RPMI7951 (cell line): ENCODE measurements at places on chromosomes 11 and 22. TPM values are rescaled to one million over a fixed set of nuclear protein-coding genes. Genes with fewer than 3 reads are reported as not detected.

DNA sequence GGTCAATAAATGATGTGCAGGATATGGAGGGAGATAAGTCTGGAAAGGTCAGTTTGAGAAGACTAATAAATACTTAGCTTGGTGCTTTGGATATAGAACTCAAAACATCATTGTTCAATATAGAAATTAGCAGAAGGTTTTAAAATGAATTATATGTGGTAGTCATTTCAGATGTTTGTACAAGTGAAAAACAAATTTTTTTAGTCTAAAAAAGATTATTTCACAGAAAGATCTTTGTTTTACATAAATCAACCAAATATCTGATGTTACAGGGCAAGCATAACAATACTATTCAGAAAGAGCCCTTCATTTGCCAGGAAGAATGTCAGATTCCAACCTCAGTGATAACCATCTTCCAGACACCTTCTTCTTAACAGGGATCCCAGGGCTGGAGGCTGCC is at the start of gene OR52D1:
Gene OR52D1, plus strand, starts transcription at position 301 of the 400 bp plus-strand sequence. Its CDS starts 22 bp downstream, at position 323.
- DNase-seq, result no peak

- no peak for DNase-seq
Observed at GRCh38 chr11:83097429-83098075, 25.9 kb upstream of the RAB30 start.

DNA sequence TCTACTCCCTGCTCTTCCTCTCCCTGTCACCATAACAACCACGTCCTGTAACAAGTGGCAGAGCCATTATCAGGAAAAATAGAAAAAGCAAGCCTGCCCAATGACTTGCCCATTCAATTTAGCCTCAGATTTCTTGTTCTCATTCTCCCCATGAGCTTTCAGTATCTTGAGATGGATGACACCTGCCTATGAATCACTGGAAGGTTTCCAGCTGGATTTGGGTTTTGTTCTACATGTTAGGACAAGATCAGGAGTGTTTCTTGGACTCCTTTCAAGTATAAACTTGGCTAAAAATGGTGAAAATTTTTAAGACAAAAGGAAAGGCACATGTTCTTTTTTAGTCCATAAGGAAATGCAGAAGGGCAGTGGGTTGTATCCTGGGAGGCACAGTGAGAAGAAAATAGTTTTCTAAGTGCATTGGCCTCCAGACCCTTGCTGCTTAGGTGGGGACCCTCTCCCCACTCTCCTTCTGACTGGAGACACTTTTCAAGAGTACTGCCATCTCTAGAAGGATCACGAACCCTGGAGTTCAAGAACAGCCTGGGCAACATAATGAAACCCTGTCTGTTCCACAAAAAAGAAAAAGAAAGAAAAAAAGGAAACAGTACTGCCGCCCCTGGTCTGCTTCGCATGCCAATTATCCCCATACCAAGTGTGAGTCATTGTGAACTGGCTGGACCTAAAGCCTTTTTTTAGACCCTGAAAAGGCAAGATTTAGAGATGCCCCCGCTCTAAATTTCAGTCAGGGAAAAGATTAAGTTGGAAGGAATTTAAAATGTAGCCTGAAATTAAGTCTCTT is 51.0 kb downstream of the MTNR1B start:
- DNase-seq, result peak; percentile 85

DNA sequence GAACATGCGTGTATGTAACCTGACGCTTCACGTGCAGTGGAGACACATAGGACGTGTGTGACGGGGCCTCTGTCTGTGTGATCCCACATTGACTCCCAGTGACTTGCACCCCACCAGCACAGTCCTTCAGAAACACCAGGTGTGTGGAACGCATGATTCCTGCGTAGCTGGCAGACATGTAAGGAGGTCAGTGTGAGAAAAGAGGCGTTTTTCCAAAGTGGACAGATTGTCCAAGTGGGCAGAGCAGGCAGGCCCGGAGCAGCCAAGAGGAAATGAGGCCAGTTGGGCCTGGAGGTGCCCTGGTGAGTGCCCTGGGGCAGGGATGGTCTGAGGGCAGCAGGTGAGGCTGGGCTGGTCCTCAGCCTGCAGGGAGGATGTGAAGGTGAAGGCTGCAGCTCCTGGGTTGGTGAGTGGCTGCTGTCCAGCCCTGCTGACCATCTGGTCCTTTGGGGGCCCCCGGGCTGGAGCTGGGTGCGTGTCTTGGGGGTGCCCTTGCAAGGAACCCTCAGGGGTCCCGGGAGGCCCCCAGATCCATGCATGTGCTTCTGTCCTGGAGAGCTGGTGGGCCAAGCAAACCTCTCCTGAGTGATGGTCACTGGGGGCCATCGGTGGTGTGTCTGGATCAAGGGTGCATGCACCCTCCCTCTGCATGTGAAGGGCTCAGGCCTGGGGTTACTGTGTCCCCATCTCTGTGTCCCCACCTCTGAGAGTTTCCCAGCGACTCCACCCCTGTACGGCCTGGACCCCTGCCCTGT is 26.6 kb downstream of the SHANK3 start:
- DNase-seq, result no peak

GRCh38 chr22:47437636-47438035 is 675.2 kb downstream of the TBC1D22A start:
- DNase-seq, result no peak

DNA sequence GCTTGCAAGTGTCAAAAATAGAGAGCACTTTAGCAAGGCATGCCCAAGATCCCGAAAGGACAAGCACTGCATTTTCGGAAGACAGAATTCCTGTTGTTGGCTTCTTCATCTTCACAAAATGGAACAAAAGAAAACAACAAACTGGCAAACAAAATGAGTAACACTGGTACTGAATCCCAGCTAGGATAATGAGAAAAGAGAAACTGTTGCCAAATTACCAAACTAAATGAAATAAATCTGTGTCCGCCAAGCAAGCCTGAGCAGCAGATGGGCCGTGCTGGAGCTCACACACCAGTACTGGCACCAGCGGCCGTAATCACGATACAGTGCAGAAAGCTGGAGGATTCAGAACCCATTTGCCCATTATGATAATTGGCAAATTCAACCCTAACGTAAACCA is 30.6 kb downstream of the TUB start:
- no peak for DNase-seq

DNA sequence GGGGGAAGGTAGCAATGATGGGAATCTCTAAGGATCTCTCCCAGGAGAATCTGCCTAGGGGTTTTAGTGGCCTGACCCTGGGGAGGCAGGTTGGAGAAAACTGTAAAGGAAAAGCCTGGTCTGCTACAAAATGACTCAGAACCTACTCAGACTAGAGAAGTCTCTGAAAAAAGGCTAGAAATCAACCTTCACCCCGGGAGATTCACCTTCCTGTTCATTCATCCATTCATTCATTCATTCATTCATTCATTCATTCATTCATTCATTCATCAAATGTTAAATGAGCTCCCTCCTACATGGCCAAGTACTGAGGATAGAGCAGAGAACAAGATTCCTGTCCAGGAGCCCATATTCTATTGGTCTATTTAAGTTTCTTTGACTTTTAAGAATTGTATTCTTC is 8.9 kb upstream of the ANKK1 start:
- peak; percentile 32 for DNase-seq

GRCh38 chr11:116896211-116896610 is 58.8 kb upstream of the APOA1 start:
- peak; percentile 44 for DNase-seq

GRCh38 chr22:32177221-32177765 is 18.2 kb upstream of the C22orf42 start:
- DNase-seq, result no peak

GRCh38 chr11:84497981-84498411 is 1129.1 kb downstream of the DLG2 start:
- no peak for DNase-seq

- peak; percentile 45 for DNase-seq
Observed at GRCh38 chr11:93585758-93586157, 42.6 kb upstream of the SMCO4 start.

- no peak for DNase-seq
Observed at GRCh38 chr11:6640985-6641701, 14.5 kb downstream of the DCHS1 start.

GRCh38 chr11:109401545-109401944 is 20.4 kb upstream of the C11orf87 start:
- no peak for DNase-seq

- peak; percentile 4 for DNase-seq
Observed at GRCh38 chr11:21564833-21565682, 627.8 kb upstream of the ANO5 start.

DNA sequence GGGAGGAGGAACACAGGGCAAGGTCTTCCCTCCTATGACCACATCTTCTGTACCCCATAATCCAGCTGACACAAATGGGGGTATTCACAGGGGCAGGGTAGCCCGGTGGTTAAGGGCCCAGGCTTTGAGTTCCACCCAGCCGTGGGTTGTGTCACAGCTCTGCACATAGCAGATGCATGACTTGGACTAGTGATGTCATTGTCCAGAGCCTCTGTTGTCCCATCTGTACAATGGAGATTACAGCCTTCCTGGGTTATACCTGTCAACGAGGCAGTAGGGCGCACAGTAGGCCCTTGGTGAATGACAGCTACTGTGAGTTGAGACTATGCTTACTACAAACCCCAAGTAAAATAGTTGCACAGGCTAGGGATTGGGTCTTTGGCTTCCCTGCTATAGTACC is 99.3 kb upstream of the CRYBB3 start:
- DNase-seq, result no peak

GRCh38 chr11:28417601-28418323 is 309.6 kb downstream of the METTL15 start:
- DNase-seq, result no peak

GRCh38 chr11:64566042-64566914 is 24.7 kb upstream of the SLC22A12 start:
- peak; percentile 49 for DNase-seq

- peak; percentile 57 for DNase-seq
Observed at GRCh38 chr11:96315476-96315875, 27.5 kb downstream of the MAML2 start.

GRCh38 chr11:10522276-10522675 is 18.7 kb downstream of the RNF141 start:
- no peak for DNase-seq

DNA sequence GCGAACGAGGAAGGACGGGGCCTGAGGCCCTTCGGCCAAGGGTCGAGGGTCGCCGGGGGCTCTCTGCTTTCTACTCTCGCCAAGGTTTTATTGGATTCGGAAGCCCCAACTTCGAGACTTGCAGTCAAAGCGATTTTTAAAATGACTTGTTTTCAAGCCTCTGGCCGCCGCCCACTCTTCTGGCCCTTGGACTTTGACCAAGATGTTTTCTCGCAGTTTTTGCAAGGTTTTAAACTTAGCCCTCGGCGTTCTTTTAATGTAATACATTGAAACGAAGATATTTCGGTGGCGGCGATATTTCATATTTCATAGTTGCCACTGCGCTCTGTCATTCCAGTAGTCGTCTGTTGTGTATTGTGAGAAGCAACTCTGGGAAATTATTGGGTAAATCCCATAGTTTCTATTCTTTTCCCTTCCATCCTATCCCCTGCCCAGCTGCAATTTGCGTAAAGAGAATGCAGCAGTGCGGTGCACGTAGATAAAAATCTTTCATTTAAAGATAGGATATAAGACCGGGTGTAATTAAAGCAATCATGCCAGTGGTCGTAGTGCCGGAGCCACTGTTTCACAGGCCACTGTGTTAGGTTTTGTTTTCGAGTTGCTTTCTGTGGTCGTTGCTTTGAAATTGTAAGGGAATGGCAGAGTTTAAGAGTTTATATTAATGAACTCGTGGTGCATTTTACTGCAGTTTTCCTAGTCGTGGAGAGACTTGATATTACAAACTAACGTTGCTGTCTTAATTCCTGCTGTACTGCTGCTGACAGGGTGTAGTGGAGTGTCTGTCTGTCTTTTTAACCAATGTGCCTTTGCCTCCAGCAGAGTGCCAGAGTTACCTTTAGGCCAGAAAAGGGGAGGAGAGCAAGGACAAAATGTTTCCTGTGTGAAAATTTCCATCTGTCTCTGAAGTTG is 702 bp downstream of the BIRC2 start:
- DNase-seq, result peak; percentile 42

- peak; percentile 74 for DNase-seq
Observed at GRCh38 chr22:38467904-38468442, at the start of gene KDELR3. KDELR3 (plus strand) TSS chr22:38468096; CDS start chr22:38468234, 138 bp downstream.

DNA sequence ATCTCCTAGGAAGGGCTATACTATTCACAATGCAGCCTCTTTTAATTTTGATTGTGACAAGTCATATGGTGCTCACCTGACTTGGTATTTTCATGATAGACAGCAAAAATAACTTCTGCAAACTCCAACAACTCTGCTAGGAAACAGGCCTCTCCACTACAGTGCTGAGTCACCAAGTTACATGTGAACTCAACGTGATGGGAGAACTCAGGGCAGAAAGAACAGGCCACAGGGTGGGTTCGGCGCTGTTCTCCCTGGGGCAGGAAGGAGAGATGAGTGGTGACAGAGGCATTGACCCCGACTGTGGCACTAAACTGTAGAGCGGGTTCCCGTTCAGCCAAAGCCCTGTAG is 76.6 kb upstream of the UCP3 start:
- no peak for DNase-seq

- no peak for DNase-seq
Observed at GRCh38 chr22:19271856-19272535, 19.5 kb downstream of the CLTCL1 start.

GRCh38 chr11:81331088-81331487 is 1402.6 kb downstream of the FAM181B start:
- no peak for DNase-seq

- DNase-seq, result peak; percentile 72
Observed at GRCh38 chr11:17986007-17986710, 26.7 kb downstream of the SERGEF start.

DNA sequence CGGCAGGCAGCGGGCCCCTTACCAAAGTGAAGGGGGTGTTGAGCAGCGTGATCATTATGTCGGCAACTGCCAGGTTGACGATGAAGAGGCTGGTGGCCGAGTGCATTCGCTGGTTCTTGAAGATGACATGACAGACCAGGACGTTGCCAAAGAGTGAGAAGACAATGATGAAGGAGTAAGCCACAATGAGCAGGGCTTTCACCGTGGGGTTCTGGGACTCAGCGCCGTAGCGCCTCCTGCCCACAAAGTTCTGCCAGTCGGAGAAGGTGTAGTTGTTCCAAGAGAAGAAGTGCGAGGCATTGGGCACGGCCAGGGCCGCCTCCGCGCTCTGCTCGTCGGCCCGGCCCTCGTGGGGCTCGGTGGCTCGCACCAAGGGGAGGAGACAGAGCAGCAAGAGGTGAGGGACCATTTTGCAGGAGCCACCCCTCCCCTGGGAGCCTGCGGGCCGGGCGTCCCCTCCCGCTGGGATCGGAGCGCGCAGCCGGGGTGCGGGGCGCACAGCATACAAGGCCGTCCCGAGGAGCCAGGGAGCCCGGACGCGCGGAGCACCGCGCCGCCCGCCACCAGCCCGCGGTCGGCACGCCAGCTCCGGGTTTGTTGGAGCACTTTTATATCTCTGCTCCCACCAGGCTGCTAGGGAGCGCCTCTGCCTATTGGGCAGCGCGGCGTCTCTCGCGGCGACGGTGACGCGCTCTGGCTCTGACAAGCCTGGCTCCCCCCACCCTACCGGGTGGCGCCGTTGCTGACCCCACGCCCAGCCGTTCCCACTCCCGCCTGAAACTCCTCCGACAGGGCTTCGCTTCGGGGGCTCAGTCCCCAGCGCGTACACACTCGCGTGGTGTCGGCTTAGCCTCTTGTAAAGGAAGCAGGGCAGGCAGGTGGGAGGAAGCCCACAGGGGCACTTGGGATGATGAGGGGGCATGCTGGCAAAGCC is at the start of gene GPR83:
Gene GPR83, minus strand, starts transcription at position 581 of the 934 bp plus-strand sequence. Its CDS starts 172 bp downstream, at position 409.
- no peak for DNase-seq

GRCh38 chr11:89355646-89356045 is 135.5 kb downstream of the NOX4 start:
- DNase-seq, result no peak

The DERL3 gene
- 1.9 and 4.2 TPM in 2 replicates for total RNA-seq

The HOATZ gene
- total RNA-seq, result not detected in 2 replicates

The PGA5 gene
- not detected in 2 replicates for total RNA-seq

The SOX6 gene
- 0.48 and 0.49 TPM in 2 replicates for total RNA-seq

The GAB2 gene
- total RNA-seq, result 5.0 and 6.1 TPM in 2 replicates

The PKDREJ gene
- under 0.01 TPM in 1 of 2 replicates, not detected in the other for total RNA-seq

The GRAMD1B gene
- total RNA-seq, result 14.9 and 16.9 TPM in 2 replicates

The ZDHHC8 gene
- total RNA-seq, result 3.4 TPM in 2 replicates

The OR51B2 gene
- total RNA-seq, result 0.36 TPM in 1 of 2 replicates, not detected in the other

The GNG3 gene
- not detected in 2 replicates for total RNA-seq

The CCDC188 gene
- total RNA-seq, result 0.68 TPM in 1 of 2 replicates, not detected in the other
